Activated CD8-positive, alpha-beta memory T cell treated with anti-CD3 and anti-CD28 coated beads for 4 hours (primary cell): ENCODE measurements at places on chromosomes 5 and 9.

DNA sequence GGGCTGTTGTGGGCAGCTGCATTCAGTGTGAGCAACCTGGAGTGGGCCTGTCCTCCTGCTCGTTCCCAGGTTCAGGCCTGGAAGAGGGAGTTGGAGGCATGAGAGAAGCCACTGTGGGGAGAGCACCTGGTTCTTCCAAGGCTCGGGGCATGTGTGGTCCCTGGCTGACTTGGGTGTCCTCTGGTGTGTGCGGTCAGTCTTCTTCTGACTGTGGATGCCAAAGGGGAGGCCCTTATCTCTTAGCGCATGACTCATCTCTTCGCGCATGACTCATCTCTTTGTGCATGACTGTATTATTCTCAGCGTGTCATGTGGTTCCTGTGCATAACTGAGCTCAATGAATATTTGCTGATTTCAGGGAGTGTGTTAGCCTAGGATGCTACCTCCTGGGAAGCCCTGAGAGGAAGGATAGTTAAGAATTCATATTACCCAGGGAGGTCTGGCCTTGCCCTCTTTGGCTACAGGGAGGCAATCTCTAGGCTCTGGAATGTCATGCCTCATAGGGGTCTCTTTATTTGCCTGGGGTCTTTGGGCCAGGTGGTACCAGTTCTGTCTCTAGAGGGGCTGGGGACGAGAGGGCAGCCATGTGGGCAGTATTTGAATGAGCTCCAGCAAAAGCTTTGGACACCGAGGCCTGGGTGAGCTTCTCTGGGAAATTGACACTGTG lies 188.7 kb downstream of the HSPA4 start:
- no peak for DNase-seq

DNA sequence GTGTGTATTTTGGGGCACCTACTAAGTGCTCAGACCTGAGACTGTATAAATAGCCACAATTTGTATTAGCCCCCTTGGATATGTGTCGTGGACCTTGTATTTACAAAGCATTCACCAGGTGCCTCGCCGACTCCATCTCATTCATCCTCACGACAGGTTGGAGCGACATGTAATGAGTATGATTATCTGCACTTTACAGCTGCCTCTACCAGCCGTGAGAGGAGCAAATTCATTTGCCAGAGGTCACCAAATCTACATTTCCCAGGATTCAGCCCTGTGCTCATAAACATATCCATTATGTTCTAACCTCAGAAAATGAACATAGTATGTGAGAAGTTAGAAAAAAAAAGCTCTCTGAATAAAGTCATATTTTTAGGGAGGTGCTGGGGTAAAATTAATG lies 167.4 kb downstream of the ZDHHC21 start:
- no peak for DNase-seq

DNA sequence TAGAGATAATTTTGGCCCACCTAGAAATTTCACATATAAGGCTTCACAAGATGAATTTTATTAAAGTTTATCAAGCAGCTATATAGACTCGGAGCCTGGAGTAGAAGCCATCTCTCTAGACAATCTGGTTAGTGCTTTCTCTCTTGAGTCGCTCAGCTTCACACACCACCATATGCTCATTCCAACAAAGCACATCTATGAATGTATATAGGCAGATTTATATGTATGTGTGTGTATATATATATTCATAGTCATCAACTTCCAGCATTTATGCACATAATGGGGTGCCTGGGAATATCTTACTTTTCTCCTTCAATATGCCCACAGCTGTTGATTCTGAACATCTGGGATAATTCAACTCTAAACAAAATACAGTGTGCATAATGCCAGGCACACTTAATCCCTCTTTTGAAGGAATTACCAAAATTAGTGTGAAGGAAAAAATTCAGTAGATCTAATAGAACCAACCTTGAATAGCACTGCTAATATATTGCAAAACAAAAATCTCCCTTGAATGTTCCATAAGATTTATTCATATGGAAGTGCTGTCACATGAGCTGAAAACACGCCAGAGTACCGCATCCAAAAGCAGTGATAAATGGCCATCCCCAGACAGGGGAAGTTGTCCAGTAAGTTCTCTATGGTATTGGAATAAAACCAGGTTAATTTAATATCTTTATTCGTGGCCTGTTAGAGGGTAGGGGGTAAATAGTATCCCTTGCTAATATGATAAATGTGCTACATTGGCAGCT lies 56.0 kb upstream of the MOCS2 start:
- DNase-seq = no peak

DNA sequence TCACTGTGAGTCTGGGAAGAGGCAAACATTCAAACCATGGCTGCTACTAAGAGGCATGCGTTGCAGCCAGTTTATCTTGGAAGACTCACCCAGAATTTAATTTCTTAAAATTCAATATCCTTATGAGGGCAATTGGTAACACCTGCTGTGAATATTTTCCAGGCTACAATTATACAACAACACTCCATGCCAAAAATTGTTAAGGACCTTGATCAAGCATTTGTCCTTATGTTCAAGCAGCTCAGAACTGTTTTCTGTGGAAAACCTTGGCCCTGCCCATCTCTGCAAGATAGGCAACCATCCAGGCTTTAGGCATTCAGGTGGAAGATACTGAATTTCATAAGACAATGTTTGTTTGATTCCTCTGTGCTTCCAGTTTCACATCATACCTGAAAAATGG lies 327.8 kb downstream of the FBXL7 start:
- DNase-seq = no peak

GRCh38 chr9:131875828-131876485 lies 136.1 kb upstream of the RAPGEF1 start:
- no peak for DNase-seq

GRCh38 chr5:100551183-100551582 lies 16.0 kb downstream of the FAM174A start:
- no peak for DNase-seq
